ENCODE measurements at places on chromosomes 7 and 10. TPM values are rescaled to one million over a fixed set of nuclear protein-coding genes. Genes with fewer than 3 reads are reported as not detected.

The PHF14 gene
- total RNA-seq, result 72.0 TPM

- no peak for DNase-seq
Measured at GRCh38 chr7:77386165-77386822, 29.9 kb downstream of the GSAP start.

DNA sequence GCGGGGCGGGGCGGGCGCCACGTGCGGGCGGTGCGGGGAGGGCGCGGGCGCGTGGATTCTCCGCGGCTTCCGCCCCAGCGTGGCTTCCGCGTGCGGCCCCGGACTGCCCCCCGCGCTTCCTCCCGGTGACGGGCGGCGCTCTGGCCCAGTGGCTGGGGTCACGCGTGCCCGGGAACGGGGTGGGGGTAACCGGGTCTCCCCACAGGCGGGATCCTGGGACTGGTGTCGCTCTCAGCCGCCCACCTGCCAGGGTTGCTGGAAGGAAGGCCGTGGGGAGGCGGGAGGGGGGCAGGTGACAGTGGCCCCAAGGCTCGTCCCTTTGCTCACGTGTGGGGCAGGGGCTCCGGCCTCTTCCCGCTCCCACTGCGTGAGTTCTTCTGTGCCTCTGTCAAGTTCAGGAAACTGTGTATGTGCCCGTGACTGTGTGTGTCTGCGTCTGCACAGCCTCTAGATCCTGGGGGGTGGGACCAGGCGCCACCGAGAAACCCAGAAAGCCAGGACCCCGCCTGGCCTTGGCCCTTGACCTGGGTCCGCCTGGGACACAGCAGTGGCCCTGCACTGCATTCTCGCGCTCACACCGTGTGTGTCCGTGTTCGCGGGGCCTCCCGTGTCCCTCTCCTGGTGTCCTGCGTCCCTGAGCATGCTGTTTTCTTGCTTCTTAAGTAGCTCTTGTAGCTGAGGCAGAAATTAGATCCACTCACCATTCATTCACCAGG lies 919 bp downstream of the MAFK start:
- no peak for DNase-seq

The CYP2C19 gene
- total RNA-seq, result 0.35 TPM

GRCh38 chr10:68665841-68666240 lies 55.2 kb upstream of the CCAR1 start:
- no peak for DNase-seq

GRCh38 chr10:42990721-42991441 lies 86.0 kb upstream of the RET start:
- no peak for DNase-seq

The SPDYE11 gene
- total RNA-seq, result not detected

The IMPDH1 gene
- total RNA-seq, result 35.8 TPM

GRCh38 chr7:50560865-50561351 lies 4.3 kb downstream of the DDC start:
- peak; percentile 30 for DNase-seq

DNA sequence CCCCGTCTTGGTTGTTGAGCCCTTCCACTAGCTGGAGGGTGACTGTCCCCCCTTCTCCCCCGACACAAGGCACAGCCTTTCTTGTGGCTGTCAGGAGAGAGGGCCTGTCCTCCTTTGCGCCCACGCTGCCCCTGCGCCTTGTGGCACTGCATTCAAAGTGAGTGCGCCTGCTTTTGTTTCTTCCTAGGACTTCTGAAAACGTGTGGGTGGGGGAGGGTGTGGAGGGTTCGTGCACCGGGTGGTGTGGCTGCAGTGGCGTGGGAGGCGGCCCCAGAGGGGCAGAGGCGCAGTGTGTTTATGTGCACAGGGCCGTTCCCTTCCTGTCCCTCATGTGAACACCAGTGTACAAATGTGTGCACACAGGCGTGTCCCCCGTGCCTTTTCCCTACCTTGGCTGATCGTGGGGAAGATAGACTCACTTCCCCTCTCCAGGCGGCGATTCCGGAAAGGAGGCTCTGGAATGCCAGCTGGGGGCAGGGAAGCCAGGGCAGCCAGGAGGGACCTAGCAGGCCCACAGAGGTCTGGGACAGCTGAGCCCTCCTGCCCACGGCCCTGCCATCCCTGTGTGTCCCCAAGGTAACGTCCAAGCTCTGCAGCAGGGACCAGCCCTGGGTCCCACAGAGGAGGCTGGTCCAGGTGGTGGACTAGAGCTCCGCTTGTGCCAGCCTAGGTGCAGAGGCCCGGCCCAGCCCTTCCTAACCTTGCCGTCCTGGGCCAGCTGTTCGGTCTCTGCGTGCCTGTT lies 88.8 kb downstream of the LHPP start:
- DNase-seq, result no peak

The LAMTOR4 gene
- 138 TPM for total RNA-seq

GRCh38 chr7:158676906-158677305 lies 27.7 kb downstream of the NCAPG2 start:
- DNase-seq, result no peak

The PKD2L1 gene
- not detected for total RNA-seq

- DNase-seq, result peak; percentile 68
Measured at GRCh38 chr7:32206987-32207386, 136.8 kb upstream of the PDE1C start.

DNA sequence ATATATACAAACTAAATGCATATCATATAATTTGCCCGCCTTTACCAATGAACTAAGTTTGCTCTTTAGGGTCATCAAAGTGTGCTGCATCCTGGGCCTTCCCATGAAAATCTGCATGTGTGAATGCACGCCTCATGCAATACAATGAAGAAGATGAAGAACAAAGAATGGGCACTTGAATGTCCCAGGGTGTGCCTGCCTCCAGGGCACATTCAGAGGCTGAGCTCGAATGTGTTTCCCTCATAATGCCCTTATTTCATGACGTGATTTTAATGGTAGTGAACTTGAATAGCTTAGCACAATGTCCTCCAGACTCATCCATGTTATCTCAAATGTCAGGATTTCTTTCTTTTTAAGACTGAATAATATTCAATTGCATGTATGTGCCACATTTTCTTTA lies 824.9 kb downstream of the TNS3 start:
- no peak for DNase-seq

The CCDC172 gene
- 3.8 TPM for total RNA-seq

DNA sequence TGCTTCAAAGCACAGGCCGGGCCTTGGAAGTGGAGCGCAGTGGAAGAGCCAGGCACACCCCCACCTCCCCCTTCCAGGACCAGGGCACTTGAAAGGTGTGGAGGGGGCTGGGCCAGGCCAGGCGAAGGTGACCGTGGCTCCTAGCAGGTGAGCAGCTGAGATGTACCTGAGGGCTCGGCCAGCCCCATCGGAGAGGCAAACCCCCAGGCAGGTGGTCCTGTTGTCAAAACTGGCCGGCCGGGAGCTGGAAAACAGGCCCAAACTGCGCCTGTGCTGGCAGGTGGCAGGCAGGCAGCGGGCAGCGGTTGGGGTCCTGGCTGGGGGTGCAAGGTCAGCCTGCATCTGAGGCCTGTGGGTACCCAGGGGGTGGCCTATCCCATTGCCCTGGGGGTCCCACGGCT lies 96.4 kb upstream of the DNAAF5 start:
- no peak for DNase-seq

DNA sequence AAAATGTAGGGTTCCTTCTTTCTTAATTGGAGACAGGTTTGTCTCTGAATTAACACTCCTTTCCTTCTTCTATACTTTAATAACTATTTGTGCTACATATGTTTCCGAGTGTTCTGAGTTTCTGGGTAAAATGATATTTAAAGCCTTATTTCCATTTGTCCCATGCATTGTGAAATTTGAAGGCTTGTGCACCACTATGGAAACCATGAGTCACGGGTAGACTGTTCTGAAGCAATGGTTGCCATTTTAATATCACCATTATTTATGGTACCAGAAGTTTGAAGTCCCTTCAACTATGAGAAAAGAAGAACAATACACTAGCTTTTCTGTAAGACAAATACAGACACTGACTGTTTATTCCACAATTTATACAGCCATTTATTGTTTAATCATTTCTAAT lies 44.7 kb upstream of the ZEB1 start:
- DNase-seq, result no peak

GRCh38 chr10:74213571-74214162 lies 62.6 kb downstream of the ADK start:
- DNase-seq, result peak; percentile 45

- DNase-seq, result no peak
Measured at GRCh38 chr7:31000161-31000693, 36.5 kb downstream of the GHRHR start.

GRCh38 chr10:72379062-72379461 lies 24.3 kb upstream of the DNAJB12 start:
- DNase-seq, result no peak

The TAS2R41 gene
- total RNA-seq, result 2.9 TPM

The SPDYE8 gene
- not detected for total RNA-seq

DNA sequence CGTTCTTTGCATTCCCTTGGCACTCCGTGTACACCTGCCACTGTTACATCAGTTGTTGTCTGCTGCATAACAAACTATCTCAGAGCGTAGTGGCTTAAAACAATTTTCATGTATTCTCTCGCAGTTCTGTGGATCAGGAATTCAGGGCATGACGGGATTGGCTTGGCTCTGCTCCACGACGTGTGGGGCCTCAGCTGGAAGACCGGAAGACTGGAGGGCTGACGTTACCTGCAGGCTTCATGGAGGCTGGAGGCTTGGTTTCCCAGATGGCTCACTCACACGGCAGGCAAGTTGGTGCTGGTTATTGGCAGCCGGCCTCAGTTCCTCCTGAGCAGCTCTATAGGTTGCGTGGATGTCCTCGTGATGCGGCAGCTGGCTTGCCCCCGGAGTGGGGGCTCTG lies 25.5 kb downstream of the NYAP1 start:
- DNase-seq, result no peak

GRCh38 chr10:4181621-4182049 lies 396.6 kb upstream of the KLF6 start:
- DNase-seq, result no peak

DNA sequence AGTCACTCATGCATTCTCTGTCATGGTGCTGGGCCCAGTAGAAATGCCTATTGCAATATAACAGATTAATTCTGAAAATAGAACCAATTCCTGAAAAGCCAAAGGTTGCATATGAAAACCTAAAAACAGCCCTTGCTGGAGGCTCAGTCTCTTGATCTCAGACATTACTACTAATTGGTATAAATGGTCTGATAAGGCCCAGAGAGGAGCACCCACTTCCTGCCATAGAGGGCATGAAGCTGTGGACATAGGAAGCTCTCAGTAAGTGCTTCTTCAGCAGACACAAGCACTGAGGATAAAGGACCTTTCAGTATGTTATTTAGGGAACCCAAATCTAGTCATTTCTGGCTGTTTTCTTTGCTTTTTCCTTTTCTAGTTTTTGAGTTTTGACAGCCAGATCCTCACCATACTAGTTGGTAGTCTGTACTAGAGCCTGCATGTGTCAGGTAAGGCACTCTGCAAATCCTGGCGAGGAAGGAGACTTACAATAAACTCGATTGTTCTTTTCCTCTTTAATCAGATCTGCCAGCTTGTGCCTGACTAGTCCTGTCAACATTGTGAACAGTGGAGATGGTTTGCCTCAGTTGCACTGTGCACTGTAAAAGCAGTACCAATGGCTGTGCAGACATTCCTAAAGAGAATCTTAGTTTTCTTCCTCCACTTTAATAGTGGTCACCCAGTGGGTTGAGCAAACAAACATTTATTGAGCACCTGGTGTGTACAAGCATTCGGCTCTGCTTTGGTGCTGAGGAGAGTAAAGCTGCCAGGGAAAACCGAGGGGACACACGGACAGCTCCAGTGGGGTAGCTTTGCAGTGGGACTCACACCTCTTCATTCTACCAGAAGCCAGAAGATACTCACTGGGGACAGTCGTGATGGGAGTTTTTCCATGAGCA lies 140.9 kb downstream of the CHN2 start:
- no peak for DNase-seq

The SORCS1 gene
- total RNA-seq, result 8.9 TPM

- no peak for DNase-seq
Measured at GRCh38 chr10:115628616-115629015, 535.5 kb downstream of the ATRNL1 start.

DNA sequence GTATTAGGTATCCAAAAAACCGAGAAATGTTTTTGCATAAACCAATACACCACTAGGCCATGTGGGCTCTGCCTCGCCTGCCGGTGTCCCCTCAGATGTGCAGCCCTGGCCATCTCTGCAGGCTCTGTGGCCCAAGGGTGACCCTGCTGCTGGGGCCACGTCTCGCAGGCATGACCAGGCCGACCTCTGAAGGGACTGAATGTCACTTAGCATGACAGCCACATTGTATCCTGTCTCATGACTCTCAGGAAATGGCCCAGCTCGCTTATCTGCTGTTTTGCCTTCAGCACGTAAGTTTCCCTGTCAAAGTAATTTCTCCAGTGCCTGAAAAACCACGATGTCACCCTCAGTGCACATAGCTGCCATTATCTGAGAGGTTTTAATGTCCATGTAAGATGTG lies 49.5 kb upstream of the ZNF32 start:
- DNase-seq, result no peak

The PLPP4 gene
- 0.31 TPM for total RNA-seq

DNA sequence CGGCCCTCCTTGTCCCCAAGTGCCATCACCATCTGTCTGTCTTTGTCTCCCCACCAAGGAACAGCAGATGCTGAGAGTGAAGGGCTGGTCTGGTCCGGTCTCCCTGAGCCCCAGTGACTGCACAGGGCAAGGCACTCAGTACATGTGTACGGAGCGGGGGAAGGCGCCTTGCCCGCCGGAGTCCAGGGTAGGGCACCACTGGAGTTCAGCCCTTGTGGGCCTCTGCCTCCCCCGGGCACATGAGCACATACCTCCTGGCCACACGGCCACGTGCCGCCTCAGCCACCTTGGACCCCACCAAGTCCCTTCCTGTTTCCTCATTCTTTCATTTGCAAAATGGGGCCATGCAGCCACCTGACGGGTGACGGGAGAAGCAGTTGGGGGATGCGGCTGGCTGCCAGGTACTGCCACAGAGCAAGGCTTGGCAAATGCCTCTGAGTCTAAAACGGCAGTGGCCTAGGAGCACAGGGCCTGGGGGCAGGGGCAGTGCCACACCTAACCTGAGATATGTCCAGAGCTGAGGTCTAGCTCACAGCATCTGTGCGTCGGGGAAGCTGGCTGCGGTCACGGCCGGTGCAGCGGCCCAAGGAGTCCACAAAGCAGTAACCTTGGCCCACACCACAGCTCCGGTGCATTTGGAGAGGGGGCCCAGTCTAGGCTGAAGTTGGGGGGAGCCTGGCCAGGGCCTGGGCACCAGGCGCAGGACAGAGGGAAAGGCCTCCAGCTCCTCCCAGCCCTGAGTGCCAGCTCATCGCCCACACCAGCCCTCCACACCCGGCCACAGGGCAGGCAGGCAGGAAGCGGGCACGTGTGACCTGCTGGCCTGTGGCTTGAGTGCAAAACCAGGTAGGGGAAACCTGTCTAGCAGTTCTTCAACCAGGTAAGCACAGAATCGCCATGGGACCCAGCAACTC lies 5.2 kb downstream of the ADAP1 start:
- DNase-seq, result no peak

The OR2A1 gene
- 0.10 TPM for total RNA-seq
